PC-3 (cell line): ENCODE measurements at places on chromosomes 1 and 21. TPM values are rescaled to one million over a fixed set of nuclear protein-coding genes. Genes with fewer than 3 reads are reported as not detected.

GRCh38 chr1:60073605-60074278, at the start of gene C1orf87:
Gene C1orf87 (minus strand): TSS chr1:60073770. CDS start chr1:60072643, 1,127 bp downstream.
- no peaks in the 10 kb centered on the region for H3K4me1 ChIP-seq
- no peak for DNase-seq
- no peaks in the 10 kb centered on the region for H3K36me3 ChIP-seq

DNA sequence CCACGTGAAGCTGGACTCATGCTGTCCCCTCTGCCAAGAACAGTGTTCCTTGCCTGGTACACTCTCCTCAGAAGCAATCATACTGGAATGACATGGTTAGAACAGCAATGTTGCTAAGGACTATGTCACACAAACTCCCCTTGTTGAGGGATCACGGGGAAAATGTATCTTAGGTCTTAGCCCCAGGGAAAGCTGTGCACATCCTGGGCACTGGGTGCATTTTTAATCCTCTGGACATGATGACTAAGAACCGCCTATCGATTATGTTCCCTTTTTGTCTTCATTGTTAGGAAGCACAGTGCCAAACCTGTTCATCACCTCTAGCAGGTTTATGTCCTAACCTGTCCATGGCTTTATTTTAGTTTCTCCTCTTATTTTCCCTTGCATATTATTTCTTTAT, 115.1 kb downstream of the HIVEP3 start:
- no peak overlapping the region for H3K4me3 ChIP-seq
- H3K36me3 ChIP-seq, result no peaks in the 10 kb centered on the region
- H3K4me1 ChIP-seq, result peaks cover 25% of the 10 kb centered on the region
- peak; percentile 42 for DNase-seq
- H3K27me3 ChIP-seq, result no peaks in the 10 kb centered on the region

GRCh38 chr1:175413367-175413766, 220.8 kb upstream of the KIAA0040 start:
- no peaks in the 10 kb centered on the region for H3K4me1 ChIP-seq
- no peaks in the 10 kb centered on the region for H3K36me3 ChIP-seq
- no peak for DNase-seq

TTLL10 gene
- total RNA-seq, result 0.36 and 0.46 TPM in 2 replicates

SAMD13 gene
- total RNA-seq, result 1.1 and 2.2 TPM in 2 replicates

GRCh38 chr1:89310976-89311375, 38.3 kb upstream of the GBP5 start:
- no peak for DNase-seq
- H3K4me3 ChIP-seq, result no peak overlapping the region
- no peak overlapping the region for H3K27ac ChIP-seq
- no peaks in the 10 kb centered on the region for H3K27me3 ChIP-seq
- H3K36me3 ChIP-seq, result no peaks in the 10 kb centered on the region
- H3K4me1 ChIP-seq, result peaks cover 26% of the 10 kb centered on the region
